Smooth muscle cell of the pulmonary artery (primary cell): ENCODE measurements at places on chromosomes 1 and 21. TPM values are rescaled to one million over a fixed set of nuclear protein-coding genes. Genes with fewer than 3 reads are reported as not detected.

SGIP1 gene
- 29.0 and 45.0 TPM in 2 replicates for total RNA-seq

SORT1 gene
- 16.7 and 27.4 TPM in 2 replicates for total RNA-seq

CXADR gene
- total RNA-seq: 0.91 and 2.2 TPM in 2 replicates

PCP4 gene
- not detected in 2 replicates for total RNA-seq

TNFRSF4 gene
- total RNA-seq: 0.17 TPM in 1 of 2 replicates, not detected in the other

RXFP4 gene
- total RNA-seq: 0.07 TPM in 1 of 2 replicates, not detected in the other

ACTA1 gene
- not detected in 2 replicates for total RNA-seq

SLC6A9 gene
- total RNA-seq: 15.1 and 16.2 TPM in 2 replicates

TEX38 gene
- not detected in 2 replicates for total RNA-seq
